ENCODE measurements at places on chromosomes 2 and 18. TPM values are rescaled to one million over a fixed set of nuclear protein-coding genes. Genes with fewer than 3 reads are reported as not detected.

FAP gene
- 10.8 TPM for total RNA-seq

RGPD8 gene
- total RNA-seq, result 11.6 TPM

CRACDL gene
- total RNA-seq, result 4.5 TPM

PARD6G gene
- total RNA-seq, result 5.4 TPM

ING5 gene
- total RNA-seq, result 29.5 TPM

CEP192 gene
- 21.6 TPM for total RNA-seq

CRYGC gene
- not detected for total RNA-seq

UGT1A9 gene
- not detected for total RNA-seq

Data from esophagus muscularis mucosa (tissue), 4 donors.